ENCODE measurements at places on chromosomes 12 and 14.
A peak's percentile ranks its signal among the peaks of the same experiment; 100 is the strongest.

DNA sequence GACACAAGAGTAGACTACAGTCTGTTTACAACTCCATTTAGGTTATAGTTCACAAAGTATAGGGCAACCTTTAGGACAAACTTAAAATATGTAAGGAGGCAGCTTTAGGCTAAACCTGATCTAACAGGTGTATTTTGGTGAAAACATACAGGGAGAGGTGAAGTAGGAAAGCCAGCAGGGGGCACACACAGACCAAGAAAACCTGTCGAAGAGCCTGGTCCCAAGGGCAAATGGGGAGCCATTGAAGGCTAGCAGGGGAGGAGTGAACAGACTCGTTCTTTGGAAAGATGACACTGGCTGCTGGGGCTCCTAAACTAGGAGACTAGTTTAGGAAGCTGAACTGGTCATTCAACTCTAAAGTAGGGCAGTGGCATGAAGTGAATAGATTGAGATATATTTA is 138.8 kb upstream of the WSCD2 start:
- no peak for DNase-seq

DNA sequence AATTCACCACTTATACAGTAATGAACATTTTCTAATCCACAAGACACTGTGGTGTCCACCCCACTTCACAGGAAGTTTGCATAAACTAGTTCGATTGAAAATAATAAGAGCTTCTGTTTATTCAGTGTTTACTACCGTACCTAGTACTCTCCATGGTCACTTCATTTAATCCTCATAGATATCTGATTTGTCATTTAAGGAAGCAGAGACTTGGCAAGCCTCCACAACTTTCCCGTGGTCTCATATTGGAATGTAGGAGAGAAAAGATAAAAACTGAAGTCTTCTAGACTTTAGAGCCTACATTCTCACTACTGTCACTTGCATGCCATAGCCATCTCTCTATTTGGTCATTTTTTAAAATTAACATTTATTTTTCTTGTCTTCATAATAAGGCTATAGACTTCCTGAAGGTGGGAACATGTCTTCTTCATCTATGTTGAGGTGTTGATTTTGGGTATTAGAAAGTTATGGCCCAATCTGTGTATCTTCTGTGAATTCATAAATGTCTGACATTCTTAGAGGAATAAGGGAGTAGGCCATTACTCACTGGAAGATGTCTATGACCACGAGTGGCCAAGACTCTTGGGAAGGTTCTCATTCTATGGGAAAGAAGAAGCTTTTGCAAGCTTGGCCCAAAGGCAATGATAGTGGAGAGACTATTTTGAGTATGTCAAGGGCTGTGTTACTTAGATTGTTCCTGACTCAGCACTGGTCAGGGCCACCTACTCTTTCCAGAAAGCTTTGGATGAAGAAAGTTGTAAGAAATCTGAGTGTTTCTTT is 423.7 kb downstream of the LRIG3 start:
- DNase-seq: no peak

DNA sequence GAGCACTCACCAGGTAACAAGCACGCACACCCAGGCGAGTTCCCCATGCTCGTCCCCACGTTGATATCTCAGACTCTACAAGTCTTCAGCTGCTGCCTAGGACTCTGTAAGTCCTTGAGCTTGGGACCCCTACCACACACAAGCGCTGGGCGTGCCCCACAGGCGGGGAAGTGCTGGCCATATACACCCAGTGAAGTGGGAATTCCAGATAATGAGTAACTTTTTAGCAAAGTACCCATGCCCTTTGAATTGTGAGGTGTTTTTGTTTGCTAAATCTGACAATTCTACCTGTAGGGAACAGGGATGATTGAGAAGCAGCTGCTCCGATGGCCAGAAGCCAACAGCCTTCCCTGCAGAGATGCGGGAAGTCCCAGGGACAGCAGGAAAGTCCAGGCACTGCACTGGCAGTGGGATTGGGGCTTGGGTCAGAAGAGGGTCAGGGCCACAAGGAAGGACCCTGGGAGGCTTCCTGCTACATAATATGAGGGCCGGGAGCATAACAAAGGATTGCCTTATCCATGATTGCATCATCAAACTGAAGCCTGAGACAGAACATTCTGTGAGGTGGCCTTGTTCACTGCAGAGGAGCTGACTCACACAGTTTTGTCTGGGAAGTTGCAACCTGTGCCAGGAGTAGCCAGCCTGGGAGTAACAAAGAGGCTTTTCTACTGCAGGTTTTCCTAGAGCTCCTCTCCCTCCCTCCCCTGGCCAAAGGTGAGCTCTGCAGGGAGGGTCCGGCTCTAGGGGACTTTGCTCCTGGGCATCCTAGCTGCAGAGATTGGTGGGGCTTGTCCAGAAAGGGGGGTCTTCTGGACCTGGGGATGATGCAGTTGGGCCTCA is 13.2 kb upstream of the SERPINA3 start:
- peak; percentile 92 for DNase-seq

DNA sequence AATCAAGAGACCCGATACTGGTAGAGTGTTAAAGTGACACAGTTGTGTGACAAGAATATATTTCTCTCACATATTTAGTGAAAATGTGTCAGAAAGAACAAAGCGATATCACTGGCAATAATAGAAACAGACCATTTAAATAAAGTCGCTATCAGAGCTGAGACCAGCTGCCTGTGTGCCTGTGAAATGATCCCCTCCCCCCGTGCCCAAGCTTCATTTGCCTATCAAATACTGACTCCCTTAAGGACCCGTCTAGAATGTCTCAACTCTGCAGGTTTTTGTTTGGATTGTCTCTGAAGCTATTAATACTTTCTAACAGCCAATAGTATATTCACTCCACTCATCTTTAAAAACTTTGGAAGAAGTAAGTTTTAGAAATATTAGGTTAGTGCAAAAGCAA is 98.9 kb downstream of the EGLN3 start:
- DNase-seq: no peak

DNA sequence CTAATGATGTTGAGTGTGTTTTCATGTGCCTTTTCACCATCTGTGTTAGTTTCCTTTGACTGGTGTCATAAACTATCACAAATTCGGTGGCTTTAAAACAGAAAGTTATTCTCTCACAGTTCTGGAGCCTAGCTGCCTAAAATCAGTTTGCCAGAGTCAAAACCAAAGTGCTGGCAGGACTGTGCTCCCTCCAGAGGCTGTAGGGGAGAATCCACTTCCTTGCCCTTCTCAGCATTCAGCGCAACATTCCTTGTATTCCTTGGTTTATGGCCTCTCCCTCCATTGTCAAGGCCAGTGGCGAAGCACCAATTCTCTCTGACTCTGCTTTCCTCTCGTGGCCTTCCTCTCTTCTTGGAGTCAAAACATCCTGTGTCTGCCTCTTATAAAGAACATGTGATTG is 174.2 kb upstream of the PDE3A start:
- DNase-seq: no peak

DNA sequence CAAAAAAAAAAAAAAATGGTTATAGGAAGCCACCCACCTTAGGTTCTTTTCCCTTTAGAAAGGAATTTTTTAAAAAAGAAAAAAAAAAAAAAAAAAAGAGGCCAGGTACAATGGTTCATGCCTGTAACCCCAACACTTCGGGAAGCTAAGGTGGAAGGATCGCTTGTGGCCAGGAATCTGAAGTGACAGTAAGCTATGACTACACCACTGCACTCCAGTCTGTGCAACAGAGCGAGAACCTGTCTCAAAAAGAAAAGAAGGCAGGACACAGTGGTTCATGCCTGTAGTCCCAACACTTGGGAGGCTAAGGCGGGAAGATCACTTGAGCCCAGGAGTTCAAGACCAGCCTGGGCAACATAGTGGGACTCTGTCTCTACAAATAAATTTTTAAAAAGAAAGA is 36.0 kb downstream of the SPTLC2 start:
- DNase-seq: no peak

DNA sequence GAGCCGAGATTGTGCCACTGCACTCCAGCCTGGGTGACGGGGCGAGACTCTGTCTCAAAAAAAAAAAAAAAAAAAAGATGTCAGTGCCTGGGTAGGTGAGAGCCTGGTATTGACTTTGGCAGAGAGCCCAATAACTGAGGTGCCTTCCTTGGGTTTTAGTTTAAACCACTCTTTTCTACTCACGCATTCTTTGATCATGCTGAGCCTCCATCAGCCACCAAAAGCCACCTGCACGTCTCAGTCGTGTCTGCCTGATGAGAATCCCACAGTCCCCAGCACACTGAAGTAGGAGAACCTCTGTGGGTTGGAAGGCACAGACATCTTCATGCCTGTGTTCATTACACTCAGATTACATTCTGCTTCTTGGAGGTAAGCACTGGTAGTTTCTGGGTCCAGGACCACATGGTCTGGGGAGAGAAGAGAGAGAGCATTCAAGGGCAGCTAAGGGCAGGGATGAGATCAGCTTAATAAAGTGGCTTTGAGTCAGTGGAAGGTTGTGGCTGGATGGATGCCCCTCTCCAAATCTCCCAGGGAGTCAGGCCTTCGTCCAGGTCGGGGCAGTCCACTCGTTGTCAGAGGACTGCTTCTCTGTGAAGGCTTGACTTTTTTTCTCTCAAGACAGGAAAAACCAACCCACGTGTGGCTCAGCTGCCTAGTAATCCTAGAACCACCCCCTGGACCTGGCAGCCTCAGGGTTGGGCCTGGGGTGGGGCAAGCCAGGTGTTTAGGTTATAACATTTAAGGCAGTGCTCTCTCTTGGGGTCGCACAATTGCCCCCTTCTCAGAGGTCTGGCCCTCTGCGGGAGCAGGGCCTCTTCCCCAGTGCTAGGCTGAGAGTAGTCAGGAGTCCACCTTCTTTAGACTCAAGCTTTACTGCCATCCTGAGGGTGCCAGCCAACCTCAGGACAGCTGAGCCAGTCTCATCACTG is 32.6 kb upstream of the MAX start:
- DNase-seq: no peak

- DNase-seq: no peak
These were observed 169.0 kb upstream of the EEA1 start for GRCh38 chr12:93098077-93098476.

- DNase-seq: no peak
These were observed 35.5 kb downstream of the HECTD1 start for GRCh38 chr14:31172084-31172483.

DNA sequence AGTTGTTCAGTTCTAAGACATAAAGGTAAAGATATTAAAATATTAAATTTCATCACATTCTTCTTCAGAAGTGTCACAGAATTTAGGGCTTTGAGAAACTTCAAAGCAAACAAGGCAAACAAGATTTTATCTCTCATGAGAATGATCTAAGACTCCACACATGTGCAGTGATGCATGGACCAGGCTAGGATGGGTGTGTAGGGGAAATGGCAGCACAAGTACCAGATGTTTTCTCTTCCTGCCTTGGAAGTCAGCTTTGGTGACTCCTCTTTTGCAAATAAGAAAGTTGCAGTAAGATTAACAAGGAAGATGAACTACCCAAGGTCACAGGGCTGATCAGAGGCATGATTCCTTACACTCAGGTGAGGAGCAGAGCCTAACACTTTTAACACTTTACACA is 163.8 kb upstream of the LMNTD1 start:
- no peak for DNase-seq

- DNase-seq: no peak
These were observed 20.2 kb upstream of the PLA2G1B start for GRCh38 chr12:120347766-120348165.

- no peak for DNase-seq
These were observed 14.3 kb upstream of the ZFP36L1 start for GRCh38 chr14:68807148-68807600.
